ENCODE measurements at places on chromosomes 11 and 22.

- DNase-seq, result peak; percentile 93
Observed at GRCh38 chr11:17389211-17389956, 925 bp upstream of the KCNJ11 start.

DNA sequence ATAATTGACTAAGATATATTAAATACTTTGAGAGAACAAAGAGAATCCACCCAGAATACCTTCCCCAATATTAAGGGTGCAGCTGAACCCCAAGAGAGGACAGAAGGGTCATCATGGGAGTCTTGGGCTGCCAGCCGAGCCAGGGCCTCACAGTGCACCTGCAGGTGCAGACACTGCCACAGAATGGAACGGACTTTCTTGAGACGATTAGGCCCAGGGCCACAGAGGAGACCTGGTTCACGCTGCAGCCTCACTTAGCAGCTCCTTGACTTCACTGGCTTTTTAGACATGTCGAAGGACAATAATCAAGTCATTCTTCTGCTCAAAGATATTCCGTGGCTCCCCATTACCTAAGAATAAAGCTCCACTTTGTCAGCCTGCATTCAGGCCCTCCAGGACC lies 100.6 kb downstream of the PHF21B start:
- DNase-seq, result peak; percentile 44

DNA sequence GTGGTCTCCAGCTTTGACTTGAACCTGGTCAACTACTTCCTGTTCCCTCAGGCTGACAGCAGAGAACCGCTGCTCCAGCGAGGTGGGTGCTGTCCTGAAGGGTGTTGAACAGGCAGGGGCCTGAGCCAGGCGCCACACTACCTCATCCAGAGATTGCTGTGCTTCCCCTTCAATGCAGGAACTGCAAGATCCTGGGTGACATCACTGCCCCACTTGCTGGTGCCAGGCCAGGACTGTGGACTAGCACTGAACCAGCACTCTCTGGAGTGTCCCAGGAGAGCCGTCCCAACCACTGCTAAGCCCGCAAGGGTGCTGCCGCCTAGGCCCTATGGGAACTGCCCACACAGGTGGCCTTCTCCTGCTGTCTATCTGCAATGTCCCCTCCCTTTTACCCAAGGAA lies 51.7 kb downstream of the GAB4 start:
- DNase-seq, result no peak

- DNase-seq, result no peak
Observed at GRCh38 chr11:27057091-27057780, 16.6 kb downstream of the BBOX1 start.

DNA sequence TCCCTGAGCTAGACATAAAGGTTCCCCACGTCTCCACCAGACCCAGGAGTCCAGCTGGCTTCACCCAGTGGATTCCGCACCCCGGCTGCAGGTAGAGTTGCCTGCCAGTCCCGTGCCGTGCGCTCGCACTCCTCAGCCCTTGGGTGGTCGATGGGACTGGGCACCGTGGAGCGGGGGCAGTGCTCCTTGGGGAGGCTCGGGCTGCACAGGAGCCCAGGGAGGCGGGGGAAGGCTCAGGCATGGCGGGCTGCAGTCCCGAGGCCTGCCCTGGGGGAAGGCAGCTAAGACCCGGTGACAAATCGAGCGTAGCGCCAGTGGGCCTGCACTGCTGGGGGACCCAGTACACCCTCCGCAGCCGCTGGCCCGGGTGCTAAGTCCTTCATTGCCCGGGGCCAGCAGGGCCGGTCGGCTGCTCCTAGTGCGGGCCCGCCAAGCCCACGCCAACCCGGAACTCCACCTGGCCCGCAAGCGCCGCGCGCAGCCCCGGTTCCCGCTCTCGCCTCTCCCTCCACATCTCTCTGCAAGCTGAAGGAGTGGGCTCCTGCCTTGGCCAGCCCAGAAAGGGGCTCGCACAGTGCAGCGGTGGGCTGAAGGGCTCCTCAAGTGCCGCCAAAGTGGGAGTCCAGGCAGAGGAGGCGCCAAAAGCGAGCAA lies 9.5 kb upstream of the TREH start:
- no peak for DNase-seq

DNA sequence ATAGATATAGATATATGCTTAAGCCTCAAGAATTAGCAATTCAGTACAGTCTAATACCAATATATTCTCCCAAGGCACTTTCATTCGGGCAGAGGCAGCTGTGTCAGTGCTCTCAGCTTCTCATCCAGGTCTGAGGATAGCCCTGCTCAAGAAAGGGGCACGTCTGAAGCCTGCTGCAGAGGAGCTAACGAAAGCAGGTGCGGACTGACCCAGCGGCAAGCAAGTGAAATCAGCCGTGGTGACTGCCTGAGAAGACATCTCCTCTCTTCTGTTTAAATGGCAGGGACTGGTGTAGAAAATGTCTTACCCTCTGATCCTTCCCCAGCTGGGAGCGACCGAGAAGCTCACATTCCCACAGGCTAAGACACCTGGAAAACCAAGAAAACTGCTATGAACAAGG lies 468.6 kb downstream of the BRD1 start:
- DNase-seq, result no peak

DNA sequence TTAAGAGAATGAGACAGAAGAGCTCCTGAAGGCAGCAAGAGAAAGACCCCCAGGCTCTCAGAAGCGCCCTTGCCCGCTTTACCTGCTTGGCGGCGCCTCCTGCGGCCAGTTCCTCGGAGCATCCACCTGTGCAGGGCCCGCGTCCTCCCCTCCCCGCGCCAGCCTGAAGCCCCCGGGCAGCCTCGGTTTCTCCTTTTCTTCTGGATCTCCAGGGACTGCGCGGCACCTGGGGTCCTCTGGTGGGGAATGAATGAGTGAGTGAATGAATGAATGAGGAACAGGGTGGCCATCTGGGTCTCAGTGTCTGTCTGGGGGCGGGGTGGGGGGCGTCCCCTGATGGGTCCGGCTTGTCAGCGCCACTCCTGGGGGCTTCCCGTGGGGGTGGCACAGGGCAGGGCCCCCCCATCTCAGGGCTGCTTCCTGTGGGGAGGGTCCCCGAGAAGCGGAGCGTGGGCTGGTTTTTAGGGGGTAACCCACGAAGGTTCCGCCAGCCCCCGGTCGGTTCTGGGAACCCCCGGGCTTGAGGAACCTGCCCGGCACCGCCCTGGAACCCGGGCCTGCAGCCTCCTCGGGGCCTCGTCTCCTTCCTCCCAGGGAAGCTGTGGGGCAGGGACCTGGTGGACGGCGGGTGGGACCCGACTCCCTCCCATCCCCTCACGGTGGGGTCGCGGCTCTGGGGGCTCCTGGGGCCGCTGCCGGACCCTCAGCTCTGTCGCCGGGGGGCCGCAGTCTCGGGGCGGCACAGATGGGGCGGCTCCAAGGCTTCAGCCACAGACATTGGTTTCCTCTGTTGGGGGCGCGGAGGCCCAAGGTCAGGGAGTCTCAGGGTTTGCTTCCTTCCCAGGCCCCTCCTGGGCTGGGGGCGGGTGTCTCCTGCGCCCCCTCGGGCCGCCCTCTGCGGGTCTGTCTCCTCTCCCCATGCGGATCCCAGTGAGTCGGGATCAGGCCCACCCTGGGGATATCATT lies 8.3 kb upstream of the KRTAP5-7 start:
- no peak for DNase-seq

DNA sequence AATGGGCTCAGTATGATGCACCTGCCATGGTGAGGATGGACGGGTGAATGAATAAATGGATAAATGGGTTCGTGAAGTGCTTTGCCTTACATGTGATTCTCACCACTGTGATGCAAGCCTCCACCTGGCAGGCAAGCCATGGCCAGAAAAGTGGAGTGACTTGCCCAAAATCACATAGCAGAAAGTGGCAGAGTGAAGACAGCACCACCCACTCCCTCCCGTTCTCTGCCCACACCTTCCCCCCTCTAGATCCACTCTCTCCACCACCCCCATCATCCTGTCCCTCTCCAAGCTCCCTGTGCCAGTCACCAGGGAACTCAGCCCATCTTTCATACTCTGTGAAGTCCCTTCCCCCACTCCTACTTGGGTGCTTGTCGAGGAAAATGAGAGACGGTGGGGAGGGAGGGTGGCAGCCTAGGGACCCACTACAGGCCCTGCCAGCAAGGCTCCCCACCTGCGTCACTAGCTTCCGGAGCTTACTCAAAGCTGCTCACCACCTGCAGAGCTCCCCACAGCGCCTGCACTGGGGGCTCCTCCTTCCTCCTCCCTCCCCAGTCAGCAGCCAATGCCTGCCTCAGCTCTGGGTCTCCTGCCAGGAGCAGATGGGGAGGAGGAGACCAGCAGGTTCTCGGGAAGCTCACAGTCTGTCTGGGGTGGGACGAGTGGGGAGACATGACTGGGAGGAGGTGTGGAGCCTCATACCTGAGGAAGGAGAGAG lies 82.3 kb downstream of the PDE2A start:
- peak; percentile 97 for DNase-seq

GRCh38 chr11:105229761-105230160 lies 90.2 kb upstream of the CARD18 start:
- DNase-seq, result no peak

- peak; percentile 86 for DNase-seq
Observed at GRCh38 chr11:1574238-1574932, 2.3 kb upstream of the DUSP8 start.

- no peak for DNase-seq
Observed at GRCh38 chr11:115663790-115664189, 159.6 kb upstream of the CADM1 start.

DNA sequence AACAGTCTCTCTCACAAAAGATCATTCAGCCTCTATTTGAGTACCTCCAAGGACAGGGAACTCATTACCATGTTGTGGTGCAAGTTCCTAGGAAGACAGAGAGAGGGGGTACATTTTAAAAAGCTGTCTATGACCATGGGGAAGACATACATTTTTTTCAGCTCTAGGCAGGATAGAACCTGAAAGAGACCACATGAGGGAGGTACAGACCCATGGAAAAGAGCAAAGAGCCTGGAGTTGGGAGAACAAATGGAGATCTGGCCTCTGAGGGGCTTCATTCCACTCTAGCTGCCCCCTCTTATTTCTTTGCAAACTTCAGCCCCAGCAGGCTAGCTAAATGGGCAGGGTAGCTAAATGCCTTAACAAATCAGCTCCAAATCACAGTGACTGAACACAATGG lies 36.3 kb downstream of the KCNC1 start:
- DNase-seq, result peak; percentile 14

- DNase-seq, result no peak
Observed at GRCh38 chr22:17079572-17079971, 5.2 kb upstream of the IL17RA start.

DNA sequence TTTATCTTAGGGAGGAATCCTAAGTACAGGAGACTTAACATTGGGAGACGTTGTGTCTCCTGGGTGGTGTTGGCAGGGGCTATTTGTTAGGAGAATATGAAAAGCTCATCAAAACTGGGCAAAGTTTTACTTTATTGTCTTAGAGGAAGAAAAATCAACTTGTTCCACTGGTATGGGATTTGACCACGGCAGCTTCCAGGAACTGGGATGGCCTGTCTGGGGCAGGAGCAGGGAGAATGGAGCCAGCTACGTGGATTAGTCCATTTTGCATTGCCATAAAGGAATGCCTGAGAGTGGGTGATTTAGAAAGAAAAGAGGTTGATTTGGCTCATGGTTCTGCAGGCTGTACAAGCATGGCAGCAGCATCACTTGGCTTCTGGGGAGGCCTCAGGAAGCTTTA lies 198.4 kb downstream of the ADAMTS15 start:
- DNase-seq, result no peak

DNA sequence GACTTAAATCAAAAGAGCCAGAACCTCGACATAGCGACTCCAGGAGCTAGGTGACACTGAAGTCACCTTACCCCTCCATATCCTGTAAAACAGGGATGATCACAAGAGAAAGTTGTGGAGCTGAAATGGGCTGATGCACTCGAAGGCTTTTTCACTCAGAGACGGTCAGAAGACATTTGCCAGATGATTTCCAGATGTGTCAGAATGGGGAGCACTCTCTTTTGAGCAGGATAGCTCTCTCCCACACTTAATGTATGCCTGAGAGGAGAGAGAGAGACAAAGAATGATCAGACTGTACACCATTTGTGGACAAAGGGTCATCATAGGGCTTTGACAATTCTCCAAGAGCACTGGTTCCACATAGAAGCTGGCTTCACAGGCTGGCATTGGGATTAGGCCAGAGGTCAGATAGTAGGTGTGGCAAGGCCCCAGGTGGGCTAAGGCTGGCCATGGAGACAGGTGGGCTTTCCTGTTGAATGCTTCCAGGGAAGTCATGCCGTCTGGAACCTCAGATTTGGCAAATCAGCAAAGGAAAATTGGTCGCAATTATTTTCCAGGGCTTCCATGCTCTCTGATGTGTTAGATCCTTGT lies 42.3 kb upstream of the ETS1 start:
- DNase-seq, result peak; percentile 31

GRCh38 chr11:61281581-61282250 lies 13.4 kb downstream of the VWCE start:
- DNase-seq, result peak; percentile 47

GRCh38 chr11:843086-843734 lies 558 bp downstream of the TSPAN4 start:
- no peak for DNase-seq

GRCh38 chr11:34791780-34792542 lies 124.2 kb downstream of the APIP start:
- peak; percentile 77 for DNase-seq

- DNase-seq, result no peak
Observed at GRCh38 chr11:11980841-11981308, 27.6 kb downstream of the DKK3 start.

DNA sequence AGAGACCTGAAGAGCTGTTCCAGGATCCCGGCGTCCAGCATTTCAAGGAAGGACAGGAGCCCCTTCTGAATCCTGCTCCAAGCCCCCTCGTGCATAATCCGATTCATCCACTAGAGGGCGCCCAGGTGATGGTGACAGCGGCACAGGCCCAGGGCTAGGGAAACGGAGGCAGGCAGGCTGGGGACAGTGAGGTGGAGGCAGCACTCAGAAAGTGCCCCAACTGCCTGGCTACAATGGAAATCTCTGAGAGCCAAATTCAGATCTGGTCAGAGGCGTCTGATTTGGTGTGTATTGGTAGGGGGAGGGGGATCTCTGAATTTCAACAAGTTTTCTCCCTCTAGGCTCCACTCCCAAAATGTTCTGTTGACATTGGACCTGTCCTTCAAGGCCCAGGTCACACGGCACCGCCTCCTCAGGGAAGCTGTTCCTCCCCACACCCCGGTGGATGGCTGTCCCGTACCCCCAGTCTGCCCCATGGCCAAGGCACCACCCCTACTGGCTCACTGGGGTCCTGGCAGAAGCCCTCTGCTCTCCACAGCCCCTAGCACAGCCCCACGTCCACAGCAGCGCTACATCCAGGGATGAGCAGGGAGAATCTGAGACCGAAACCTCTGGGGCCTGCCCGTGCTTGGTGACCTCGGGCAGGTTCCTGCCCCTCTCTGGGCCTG lies 142.9 kb downstream of the CRYBB2 start:
- DNase-seq, result peak; percentile 70

GRCh38 chr11:103013421-103013820 lies 57.9 kb upstream of the MMP13 start:
- no peak for DNase-seq

GRCh38 chr22:45757068-45757467 lies 85.4 kb downstream of the ATXN10 start:
- DNase-seq, result no peak

DNA sequence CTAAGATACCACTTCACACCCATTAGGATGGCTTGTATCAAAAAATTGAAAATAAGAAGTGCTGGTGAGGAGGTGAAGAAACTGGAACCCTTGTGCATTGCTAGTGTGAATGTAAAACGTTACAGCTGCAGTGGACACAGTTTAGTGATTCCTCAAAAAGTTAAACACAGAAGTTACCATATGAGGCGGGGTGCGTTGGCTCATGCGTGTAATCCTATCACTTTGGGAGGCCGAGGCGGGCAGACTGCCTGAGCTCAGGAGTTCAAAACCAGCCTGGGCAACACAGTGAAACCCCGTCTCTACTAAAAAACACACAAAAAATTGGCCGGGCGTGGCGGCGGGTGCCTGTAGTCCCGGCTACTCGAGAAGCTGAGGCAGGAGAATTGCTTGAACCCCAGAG lies 43.5 kb downstream of the SGSM3 start:
- DNase-seq, result no peak

- DNase-seq, result no peak
Observed at GRCh38 chr22:19142394-19142793, 2.1 kb downstream of the ESS2 start.
